ENCODE measurements at places on chromosomes 5 and 9.

- no peak for DNase-seq
Observed at GRCh38 chr5:147017191-147017590, 138.6 kb upstream of the PPP2R2B start.

DNA sequence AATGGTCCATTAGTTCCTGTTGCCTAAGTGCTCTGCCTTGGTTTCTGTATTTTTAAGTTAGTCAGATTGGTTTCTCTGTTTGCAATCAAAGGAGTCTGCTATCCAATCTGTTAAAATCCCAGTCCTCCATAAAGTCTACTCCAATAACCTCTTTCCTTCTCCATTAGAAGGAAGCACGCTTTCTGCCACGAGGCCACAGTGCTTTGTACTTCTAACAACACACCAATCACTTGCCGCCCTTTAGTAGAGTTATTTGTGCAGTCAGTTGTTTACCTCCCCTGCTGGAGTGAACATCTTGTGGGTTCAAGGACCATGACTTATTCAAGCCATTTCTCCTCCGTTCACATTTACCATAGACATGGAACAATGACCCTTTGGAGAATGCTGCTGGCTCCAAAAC is 69.0 kb downstream of the GLRA1 start:
- DNase-seq, result no peak

- no peak for DNase-seq
Observed at GRCh38 chr5:157350939-157351801, 85.2 kb downstream of the CYFIP2 start.

DNA sequence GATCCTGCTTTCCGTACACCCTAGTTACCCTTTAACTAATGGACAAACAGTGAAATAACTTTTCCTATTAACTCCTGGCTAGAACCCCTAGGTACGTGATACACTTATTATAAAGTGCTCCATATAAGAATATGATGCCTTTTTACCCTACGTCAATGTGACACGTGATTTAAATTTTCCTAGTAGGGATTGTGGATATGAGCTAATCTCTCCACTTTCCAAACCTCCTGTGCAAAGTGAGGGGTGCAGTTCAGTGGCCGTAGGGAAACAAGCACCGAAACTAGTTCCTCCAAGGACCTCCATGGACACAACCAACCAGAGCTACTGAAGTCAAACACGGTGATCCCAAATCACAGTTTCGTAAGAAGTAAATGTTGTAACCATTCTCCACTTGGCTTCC is 19.3 kb downstream of the NFIB start:
- DNase-seq, result no peak

DNA sequence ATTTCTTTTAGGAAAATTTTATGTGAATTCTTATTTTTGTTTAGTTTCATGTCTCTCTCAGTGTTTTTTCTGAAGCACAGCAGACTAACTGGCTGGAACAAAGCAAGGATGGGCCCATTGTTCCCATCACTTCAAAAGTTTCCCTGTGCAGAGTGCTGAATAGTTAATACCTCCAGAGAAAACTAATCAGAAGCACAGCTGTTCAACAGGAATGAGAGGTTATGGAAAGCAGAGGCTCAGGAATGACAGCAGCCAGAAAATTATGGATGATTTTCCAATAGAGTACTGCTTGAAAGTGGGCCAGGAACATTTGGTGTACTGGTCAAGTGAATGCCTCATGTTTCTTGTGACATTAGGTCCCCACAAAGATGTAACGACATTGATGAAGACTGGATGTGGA is 173.0 kb upstream of the TARS1 start:
- DNase-seq, result peak; percentile 62

DNA sequence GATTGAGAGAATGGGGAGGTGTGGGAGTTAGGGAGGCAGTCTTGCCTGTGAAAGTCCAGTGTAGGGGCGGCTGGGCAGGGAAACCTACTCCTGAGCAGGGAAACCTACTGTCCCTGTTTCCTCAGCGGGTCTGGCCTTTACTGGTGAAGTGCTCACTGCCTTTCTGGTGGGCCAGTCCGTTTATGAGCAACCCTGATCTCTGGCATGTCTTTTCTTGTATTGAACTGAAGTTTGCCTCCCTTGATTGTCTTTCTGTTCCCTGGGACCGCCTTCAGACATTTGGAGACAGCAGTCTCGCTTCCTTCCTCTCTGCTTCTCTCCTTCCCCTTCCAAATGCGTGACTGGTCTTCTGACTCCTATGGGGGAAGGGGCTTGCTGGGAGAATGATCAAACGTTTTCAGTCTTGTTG is 2.9 kb downstream of the SNX18 start:
- no peak for DNase-seq

All from forelimb muscle (tissue), 1 donor.